ENCODE measurements at places on chromosomes 6 and 20.

- no peak for DNase-seq
These were observed 322.3 kb upstream of the SULF2 start for GRCh38 chr20:48107560-48107959.

- no peak for DNase-seq
These were observed 31.1 kb upstream of the BLCAP start for GRCh38 chr20:37558779-37559178.

- DNase-seq: no peak
These were observed 60.6 kb downstream of the SHPRH start for GRCh38 chr6:145903356-145904102.

DNA sequence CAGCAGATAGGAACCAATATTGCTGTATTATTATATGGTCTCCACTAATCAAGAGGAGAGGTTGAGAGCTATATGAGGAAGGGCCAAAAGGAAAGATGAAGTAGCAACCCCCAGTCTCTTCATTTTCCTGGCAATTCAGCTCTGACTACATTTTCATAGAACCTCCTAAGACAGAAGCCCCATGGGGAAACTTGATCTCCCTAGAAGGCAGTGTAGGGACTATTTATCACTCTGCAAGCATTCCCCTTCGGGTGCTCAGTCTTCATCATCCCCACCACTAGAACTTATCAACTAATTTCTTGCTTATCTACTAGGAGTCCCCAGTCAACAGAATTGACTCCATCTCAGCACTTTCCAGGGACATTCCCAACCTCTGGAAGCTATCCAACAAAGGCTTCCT, 25.5 kb upstream of the ITCH start:
- DNase-seq: no peak

- no peak for DNase-seq
These were observed 84.0 kb downstream of the TASP1 start for GRCh38 chr20:13554706-13555105.

- no peak for DNase-seq
These were observed 41.9 kb upstream of the SLA2 start for GRCh38 chr20:36687850-36688249.

DNA sequence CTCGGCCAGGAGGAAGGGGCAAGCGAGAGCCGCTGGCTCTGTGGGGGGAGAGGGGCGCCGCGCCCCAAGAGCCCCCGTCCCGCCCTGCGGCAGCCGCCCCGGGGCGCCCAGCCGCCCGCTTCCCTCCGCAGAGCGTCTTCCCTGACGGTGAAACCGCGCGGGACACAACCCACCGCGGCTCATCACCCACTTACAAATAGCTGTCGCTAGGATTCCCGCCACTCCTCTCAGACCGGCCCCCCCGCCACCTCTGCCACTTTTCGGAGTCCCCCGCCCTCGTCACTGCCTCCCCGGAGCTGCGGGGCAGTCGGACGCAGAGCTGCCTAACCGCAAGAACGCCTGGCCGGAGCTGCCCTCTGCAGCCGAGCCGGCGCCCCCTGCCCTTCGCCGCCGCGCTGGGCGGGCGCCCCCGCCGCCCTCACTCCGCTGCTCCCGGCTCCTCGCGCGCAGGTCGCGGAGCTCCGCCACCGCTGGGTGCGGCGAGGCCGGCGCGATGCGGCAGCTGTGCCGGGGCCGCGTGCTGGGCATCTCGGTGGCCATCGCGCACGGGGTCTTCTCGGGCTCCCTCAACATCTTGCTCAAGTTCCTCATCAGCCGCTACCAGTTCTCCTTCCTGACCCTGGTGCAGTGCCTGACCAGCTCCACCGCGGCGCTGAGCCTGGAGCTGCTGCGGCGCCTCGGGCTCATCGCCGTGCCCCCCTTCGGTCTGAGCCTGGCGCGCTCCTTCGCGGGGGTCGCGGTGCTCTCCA, at the start of gene SLC35D3:
TSS of gene SLC35D3 (plus strand) at position 366 of the 749 bp plus-strand sequence. CDS start at position 494, 128 bp downstream.
- DNase-seq: no peak

Measured in renal pelvis (tissue), 12 donors.